ENCODE measurements at places on chromosomes 5 and 9.

GRCh38 chr5:140136624-140137023 is 10.9 kb downstream of the IGIP start:
- no peak for DNase-seq

- DNase-seq: no peak
Observed at GRCh38 chr9:16563446-16563845, 307.0 kb downstream of the BNC2 start.

GRCh38 chr9:72925126-72925789 is 27.6 kb downstream of the ALDH1A1 start:
- no peak for DNase-seq

DNA sequence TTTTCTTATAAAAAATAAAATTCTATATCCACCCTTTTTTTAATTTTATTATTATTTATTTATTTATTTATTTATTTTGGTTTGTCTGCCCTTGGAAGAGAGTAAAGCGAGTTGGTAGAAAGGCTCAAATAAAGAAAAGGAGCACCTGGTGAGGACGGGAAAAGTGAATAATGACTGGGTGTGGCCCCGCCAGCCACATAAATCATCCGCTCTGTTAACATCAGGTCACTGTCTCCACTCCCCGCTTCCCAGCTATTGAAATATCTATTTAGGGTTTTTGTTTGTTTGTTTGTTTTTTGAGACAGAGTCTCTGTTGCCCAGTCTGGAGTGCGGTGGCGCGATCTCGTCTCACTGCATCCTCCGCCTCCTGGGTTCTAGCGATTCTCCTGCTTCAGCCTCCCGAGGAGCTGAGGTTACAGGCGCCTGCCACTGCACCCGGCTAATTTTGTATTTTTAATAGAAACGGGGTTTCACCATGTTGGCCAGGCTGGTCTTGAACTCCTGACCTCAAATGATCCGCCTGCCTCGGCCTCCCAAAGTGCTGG is 844 bp downstream of the POLR3G start:
- peak; percentile 62 for DNase-seq

DNA sequence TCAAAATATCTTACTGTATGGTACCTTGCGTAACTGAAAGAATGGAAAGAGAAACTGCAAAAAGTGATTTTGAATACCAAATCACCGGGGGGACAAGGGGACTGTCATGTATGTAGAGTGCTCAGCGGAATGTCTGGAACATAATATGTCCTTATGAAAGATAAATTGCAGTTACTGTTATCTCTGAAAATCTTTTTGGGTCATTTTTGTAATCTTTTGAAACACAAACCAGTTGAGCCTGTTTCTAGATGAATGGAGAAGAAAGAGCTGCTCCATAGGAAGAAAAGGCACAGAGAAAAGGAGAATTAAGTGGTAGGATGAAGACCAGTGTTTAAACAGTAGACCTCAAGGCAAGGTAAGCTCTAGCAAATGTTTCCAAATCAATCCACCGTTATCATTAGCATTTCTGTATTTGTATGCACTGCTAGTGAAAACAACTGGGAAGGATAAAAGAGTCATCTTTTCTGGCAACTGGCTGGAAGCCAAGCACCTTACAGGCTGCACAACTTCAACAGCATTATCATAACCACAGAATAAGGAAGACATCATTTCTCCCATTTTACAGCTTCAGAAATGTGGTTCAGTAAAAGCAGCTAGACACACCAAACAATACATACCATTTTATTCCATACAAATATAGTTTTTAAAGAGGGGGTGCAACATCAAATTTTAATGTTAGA is 158.5 kb downstream of the TRPM3 start:
- no peak for DNase-seq

DNA sequence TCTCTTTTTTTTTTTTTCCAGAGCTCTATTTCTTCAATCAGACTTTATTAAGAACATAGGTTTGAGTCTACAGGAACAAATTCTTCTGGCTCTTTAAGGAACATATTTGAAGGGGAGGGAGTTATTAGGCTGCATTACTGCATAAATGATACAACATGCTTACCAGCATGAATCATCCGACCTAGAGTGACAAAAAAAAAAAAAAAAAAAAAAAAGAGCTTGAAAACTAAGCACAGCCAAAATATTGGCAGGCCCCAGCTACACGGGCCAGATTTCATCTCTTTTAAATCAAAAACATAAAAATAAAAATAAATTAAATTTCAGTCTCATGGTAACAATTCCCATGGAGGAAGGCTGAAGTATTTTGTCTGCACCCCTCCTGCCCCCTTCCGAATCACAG is 26.3 kb downstream of the MSX2 start:
- DNase-seq: no peak

DNA sequence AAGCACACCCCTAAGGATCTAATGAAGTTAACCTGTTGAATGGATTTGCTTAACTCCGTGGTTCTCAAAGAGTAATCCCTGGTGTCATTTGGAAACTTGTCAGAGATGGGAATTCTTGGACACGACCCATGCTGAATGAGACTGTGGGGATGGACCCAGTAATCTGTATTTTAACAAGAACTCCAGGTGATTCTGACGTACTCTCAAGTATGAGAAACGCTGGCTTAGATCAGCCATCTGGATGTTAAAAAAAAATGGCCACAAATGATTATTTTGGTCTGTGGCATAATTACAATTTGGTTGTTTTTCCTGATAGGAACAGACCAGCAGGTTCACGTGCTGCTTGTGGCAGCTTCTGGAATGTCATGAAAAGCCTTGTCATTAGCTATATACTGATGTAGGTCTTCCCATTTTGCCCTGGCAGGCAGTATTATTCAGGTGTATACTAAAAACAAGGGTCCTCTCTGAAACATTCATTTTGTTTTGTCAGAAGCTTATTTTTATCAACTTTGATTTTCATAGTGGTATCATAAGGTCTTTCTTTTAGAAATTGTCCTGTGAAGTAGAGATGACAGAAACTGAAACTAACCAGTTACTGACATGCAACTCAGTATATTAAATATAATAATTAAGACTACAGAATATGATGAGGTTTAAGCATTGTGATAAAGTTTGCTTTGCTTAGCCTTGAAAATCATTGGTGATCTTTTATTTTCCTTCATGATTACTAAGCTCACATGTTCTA is 15.4 kb downstream of the CPEB4 start:
- DNase-seq: no peak

GRCh38 chr9:99193466-99193821 is 28.3 kb downstream of the ALG2 start:
- no peak for DNase-seq

GRCh38 chr5:88681211-88681803 is 201.7 kb downstream of the MEF2C start:
- no peak for DNase-seq

GRCh38 chr9:117970276-117971050 is 266.3 kb downstream of the TLR4 start:
- no peak for DNase-seq

GRCh38 chr5:58241389-58241788 is 218.5 kb downstream of the PLK2 start:
- no peak for DNase-seq

DNA sequence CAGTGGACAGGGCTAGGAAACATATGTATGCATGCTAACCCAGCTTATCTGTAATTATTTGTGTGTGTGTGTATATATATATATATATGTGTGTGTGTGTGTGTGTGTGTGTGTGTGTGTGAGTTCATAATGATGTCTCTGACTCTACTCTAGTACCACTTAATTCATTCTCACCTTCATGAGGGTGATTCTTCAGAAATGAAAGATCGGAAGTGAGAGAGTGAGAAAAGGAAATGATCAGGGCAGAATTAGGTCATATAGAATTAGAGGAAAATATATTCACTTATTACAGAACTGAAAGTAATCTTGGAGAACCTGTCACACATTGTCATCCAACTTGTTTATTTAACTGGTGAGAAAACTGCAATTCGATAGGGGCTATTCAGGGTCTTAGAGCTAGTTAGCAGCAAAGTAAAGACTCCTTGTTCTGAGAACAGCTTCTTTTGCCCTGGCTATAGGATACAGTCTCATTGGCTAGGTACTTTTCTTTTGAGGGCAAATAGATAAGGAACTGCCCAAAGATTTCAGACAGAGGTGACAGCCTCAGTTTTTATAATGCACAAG is 58.8 kb downstream of the C9orf153 start:
- no peak for DNase-seq

- DNase-seq: no peak
Observed at GRCh38 chr5:10106285-10106684, 143.4 kb downstream of the ATPSCKMT start.

All from posterior cingulate gyrus (tissue), 11 donors.